ENCODE measurements at places on chromosomes 11 and 22.

- DNase-seq: no peak
Measured at GRCh38 chr11:16968196-16968595, 46.0 kb downstream of the PLEKHA7 start.

DNA sequence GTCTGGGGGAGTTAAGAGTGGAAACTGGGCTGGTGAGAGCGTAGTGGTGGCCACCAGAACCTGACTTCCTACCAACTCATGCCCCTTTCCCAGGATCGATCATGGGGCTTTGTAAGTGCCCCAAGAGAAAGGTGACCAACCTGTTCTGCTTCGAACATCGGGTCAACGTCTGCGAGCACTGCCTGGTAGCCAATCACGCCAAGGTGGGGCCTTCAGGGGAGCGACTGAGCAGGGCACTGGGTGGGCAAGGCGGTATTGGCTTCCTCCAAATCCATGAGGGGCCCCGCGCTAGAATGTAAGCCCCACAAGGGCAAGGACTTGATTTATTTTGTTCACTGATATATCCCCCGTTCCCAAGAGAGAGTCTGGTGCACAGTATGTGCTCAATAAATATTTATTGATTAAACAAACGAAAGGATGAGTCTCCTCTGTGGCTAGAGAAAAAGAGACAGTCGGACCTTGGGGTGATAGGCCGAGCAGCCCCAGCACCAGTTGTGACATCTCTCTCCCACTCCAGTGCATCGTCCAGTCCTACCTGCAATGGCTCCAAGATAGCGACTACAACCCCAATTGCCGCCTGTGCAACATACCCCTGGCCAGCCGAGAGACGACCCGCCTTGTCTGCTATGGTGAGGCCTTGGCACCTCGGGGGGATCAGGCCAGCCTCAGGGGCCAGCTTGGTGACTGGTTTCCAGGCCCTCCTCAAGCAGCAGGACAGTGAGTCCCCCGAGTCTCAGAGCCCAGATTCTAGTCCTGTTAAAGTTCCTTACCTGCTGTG lies 765 bp downstream of the ZFPL1 start:
- no peak for DNase-seq

GRCh38 chr11:8293171-8293570 lies 29.5 kb upstream of the LMO1 start:
- no peak for DNase-seq

DNA sequence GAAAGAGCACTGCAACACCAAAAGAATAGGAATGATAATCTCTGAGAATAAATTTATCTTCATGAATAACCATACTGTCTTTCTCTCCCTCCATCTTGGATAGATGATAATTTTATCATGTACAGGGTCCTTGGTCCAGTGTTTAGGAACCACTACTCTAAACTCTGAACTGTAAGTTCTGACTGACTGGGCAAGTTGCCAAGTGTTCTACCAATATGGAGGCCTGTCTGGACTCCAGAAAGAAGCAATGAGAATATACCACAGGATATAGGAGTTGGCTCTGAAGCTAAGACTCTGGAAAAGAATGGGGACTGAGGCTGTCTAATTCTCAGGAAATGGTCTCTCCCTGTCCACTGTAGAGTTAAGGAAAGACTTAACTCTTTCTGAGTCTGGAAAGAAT lies 1.5 kb downstream of the FHIP1B start:
- DNase-seq: no peak

- DNase-seq: peak; percentile 63
Measured at GRCh38 chr11:65927904-65928397, 8.7 kb downstream of the DRAP1 start.

- DNase-seq: no peak
Measured at GRCh38 chr11:35927682-35928081, 16.2 kb upstream of the LDLRAD3 start.

DNA sequence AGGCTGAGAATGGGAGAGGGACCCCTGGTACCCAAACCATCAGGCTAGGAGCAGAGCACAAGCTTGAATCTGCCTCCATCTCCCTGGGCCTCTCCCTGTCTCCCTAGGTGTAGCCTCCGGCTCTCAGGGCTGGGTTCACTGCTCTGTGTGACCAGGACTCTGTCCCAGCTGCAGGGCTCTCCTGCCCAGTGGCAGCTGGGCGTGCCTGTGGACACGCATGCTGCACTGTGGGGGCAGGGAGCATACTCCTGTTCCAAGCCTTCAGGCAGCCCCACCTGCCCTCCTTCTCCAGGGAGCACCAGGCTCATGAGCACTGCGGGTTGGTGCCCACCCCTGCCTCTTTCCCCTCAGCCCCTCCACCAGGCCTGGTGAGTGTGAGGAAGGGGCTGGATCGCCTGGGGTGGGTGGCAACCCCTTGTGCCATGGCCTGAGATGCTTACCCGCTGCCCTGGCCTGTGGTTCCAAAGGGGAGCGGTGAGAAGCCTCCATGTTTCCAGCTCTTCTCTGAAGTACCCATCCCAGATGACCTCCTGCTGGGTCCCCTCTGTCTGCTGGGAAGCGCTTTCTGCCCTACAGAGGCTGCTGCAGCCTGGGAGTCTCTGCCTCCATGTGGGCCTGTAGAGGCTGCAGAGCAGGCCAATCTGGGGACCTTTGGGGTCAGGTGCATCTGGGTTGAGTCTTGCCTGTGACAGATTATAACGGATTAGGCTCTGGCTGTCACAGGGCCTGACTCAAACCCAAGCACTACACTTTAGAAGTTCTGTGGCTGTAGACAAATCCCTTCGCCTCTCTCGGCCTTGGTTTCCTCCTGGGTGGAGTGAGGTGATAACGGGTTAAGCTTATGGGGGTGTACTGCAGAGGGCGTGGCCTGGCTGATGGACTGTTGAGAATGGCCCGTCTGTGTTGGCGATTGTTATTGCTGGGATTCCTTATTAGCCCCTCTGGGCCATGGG lies 43.7 kb downstream of the WNT11 start:
- no peak for DNase-seq

DNA sequence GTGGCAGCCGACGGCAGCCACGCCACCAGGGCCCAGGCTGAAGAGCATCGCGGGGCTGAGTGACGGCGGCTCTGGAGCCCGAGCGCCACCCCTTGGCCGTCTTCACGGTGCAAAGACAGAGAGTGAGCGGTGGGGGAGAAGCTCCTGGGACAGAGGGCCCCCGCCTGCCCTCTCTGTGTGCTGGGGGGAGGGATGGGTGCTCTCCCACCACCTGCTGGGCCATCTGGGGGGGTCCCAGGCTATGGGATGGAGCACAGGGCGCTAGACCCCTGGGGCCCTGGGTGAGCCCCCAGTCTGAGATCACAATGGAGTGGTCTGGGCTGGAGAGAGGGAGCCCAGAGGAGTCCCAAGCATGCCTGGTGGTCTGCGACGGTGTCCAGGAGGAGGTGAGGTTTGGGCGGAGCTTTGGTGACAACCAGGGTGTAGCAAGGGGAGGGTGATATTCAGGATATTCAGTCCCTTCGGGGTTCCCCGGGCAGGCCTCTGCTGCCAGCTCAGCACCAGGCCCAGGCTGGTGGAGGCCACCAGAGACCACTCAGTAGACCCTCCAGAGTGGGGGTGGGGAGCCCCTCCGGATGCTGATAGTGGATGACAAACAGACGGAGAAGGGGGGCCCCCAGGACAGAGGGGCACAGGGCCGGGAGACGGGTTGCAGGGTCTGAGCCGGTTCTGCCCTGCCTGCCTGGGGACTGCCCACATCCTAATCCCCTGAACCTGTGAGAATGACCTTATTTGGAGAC lies 78.1 kb upstream of the PRR5 start:
- no peak for DNase-seq

DNA sequence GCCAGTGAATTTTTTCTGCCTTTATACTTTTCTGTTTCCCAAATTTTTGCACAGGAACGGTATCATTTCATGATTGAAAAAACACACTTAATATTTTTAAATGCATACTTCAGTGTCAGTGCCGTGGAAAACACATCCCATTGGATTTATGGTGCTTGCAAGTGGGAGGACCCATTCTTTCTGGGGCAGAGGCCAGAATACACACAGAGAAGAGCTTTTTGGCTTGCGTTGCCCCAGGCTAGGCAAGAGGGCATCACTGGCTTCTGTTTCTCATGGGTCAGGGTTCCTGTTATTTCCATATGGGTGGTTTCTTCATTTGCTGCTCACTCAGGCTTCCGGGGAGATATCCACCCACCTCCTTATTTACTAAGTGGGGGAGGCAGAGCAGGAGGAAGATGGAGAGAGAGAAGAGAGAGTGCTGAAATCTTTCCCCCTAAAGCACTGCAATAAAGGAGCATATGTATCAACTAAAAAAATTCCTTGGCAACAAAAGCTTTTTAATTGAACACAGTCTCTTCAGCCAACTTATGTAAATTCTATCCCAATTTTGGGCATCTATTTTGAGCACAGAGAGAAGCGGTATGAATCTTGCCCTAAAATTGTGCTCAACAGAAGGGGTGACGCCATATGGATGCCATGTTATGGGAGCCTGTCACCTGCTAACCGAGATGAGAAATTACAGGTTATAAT lies 66.0 kb upstream of the KIRREL3 start:
- DNase-seq: no peak

DNA sequence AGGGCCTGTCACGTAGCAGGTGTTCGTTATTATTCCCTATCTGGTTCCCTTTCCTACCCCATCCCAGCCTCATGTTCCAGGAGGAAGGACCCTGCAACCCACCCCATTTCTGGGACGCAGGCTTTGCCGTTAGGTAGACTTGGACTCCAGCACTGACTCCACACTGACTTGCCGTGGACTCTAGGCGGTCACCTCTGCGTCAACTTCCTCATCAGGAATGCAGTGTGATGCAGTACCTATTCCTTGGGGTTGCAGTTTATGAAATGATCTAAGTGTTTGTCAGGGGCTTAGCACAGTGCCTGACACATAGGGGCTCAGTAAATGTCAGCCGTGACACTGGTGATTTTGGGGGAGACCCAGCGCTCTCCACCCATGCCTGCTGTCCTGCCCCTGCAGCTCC lies 16.8 kb downstream of the DGKZ start:
- DNase-seq: no peak

- no peak for DNase-seq
Measured at GRCh38 chr22:42880815-42881214, 23.7 kb upstream of the ARFGAP3 start.

DNA sequence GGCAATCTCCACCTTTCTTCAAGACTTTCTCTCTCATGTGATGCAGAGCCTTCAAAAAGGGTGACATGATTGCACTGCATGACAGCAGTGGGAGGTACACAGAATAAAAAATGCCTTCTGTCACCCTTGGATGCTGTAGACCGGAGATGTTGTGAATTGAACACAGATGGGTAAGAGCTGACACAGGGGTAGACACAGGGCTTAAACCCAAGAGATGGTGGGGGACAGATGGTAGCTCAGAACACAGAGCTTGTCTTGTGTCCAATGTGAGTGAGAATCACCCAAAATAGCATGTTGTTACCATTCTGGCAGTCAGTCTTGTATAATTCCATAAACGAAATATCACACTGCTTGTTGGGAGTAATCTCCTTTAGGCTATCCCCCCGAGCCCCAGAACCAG lies 69.9 kb downstream of the JRKL start:
- DNase-seq: no peak

DNA sequence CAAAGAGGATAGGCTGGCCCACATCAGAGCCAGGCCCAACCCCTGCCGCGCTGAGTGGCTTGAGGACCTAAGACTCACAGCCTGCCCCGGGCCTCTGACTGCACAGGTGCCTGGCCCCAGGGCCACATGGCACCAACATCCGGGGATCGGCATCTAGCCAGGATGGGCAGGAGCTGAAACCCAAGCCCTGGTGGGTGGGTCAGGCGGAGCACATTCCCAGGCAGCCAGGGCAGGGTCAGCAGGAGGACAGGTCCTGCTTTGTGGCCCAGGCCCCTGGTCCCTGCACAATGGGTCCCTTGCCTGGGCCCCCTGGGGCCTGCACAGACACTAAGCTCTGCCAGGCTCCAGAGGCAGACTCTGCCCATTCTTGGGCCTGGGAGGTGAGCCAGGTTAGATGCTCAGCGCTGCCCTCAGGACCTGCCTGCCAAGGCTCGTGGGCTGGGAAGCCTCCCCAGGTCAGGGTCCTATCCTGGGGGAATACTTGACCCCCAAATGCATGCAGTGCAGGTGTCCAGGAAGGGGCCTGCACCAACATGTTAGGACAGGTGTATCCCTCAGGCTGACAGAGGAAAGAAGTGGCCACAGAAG lies 33.5 kb downstream of the ARVCF start:
- no peak for DNase-seq

- DNase-seq: no peak
Measured at GRCh38 chr11:31816468-31817053, 5.4 kb upstream of the PAX6 start.

DNA sequence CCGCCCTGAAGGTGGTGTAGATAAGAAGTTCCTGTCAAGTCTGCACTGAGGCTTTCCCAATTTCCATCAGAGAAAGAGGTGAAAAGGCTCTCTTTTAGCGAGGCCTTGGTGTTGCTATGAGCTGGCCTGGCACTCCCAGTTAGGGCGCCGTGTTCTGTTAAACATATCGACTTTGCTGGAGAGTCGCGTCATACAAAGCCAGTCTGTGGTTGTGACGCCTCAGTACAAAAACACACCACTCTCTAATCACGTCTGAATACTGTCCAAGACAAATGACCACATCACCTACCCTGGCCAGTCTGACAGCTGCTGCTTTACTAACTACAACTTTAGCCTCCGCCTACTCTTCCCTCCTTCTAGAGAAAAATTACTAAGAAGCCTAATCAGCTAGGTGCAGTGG lies 8.0 kb upstream of the TOLLIP start:
- DNase-seq: no peak

GRCh38 chr11:45102810-45103621 lies 43.4 kb upstream of the PRDM11 start:
- peak; percentile 59 for DNase-seq

GRCh38 chr11:46457659-46458424 lies 66.3 kb upstream of the CHRM4 start:
- DNase-seq: no peak

DNA sequence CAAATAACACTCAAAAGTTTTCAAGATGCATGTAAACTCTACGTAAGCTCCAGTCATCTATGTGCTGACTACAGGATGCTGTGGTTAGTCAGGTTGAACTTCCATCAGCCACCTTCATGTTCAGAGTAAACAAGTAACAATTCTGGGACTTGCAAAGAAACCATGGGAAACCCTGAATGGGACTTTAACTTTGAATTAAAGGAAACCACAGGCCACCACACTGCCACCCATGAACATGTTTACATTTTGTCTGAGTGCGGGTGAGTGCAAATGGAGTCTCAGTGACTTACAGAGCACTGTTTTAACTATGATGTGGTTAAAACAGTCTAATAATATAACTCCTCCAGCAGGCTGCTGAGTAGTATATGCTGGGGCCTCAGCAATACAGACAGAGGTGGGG lies 12.9 kb upstream of the SYTL2 start:
- no peak for DNase-seq

- no peak for DNase-seq
Measured at GRCh38 chr11:74493791-74494630, 487 bp upstream of the LIPT2 start.

DNA sequence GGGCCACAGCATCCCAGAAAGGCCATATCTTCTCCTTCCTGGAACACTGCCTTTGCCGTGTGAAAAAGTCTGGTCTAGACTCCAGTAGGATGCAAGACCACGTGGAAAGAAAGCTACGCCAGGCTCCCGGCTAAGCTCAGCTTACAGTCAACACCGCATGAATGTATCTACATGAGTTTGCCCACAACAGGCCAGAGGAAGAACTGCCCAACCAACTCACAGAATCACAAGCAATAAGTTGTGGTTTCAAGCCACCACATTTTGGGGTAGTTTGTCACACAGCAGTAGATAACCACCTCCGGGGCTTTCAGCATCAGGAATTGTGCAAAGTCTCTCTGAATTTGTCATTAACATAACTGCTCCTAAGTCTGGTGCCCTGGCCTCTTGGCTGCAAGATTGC lies 27.3 kb downstream of the HSPA8 start:
- DNase-seq: no peak
